Activated naive CD4-positive, alpha-beta T cell (primary cell): ENCODE measurements at places on chromosomes 7 and 10.

GRCh38 chr10:25017154-25017590, 760 bp downstream of the THNSL1 start:
- DNase-seq, result no peak

DNA sequence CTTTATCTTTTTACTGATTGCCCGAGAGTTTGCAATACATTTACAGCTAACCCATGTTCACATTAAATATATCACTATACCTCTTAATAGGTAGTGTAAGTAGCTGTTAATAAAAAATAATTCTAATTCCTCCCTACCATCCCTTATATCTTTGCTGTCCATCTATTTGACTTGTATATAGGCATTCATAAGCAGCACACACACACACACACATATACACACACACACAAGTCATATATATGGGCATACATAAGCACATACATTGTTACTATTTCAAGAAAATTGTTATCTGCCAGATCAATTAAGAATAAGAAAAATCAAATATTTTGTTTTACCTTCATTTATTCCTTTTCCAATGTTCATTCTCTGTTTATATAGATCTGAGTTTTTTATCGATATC, 176.4 kb downstream of the PPP1R3A start:
- no peak for DNase-seq

DNA sequence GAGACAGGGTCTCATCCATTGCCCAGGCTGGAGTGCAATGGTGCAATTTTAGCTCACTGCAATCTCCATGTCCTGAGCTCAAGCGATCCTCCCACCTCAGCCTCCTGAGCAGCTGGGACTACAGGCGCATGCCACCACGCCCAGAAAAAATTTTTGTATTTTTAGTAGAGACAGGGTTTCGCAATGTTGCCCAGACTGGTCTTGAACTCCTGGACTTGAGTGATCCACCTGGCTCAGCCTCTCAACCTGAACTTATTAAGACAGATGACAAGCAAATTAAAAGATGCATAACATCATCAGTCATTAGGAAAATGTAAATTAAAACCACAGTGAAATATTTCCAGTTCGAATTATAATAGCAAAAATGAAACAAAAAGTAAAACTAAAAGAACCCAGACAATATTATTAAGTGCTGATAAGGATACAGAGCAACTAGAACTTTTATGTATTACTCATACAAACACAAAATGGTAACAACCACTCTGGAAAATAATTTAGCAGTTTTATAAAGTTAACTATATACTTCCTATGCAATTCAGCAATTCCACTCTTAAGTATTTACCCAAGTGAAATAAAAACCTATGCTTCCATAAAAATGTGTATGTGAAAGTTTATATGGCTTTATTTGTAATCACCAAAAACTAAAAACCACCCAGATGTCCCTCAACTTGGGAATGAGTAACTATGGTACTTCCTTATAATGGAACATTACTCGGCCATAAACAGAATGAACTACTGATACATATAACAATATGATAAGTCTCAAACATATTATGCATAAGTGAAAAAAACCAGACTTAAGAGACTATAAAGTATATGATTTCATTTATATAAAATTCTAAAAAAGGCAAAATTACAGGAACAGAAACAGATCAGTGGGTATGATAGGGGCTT, 15.3 kb downstream of the ZFAND4 start:
- no peak for DNase-seq

- DNase-seq, result no peak
Observed at GRCh38 chr7:30974605-30975255, 11.0 kb downstream of the GHRHR start.

DNA sequence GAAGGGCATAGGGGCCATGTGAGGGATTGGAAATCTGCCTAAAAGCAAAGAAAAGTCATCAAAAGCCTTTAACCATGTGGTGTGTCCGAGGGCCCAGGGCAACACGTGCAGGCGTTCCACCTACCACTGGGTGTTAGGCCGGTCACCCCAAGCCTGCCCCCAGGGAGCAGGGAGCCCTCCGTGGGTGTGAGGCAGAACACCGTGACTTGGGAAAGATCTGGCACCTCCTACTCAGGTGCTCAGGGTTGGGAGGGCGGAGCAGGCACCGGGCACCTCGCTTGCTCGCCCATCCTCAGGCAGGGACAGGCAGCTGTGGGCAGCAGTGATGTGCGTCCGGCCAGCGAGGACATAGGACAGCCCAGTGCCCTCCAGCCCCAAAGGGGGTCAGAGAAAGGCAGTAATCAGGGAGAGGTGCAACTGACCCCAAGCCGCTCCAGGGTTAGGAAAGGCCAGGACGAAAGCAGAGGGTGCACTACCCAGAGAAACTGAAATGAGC, 80.7 kb upstream of the CHST15 start:
- DNase-seq, result no peak

DNA sequence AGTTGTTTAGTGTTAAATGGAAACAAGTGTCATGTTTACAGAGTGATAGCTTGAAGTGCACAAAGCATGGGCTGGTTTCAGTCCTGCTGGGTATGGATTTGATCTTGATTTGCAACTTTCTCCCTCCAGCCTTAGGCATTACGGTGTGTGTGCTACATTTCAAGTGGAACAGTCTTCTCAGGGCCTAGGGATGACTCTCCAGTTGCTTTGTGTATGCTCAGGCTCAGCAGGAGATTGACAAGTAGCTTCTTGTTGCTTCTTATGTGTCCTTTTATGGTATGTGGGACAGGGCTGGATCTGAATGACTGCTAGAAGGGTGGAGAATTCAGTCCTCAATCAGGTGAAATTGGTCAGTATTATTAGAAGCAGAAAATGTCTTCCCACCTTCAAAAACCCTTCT, 51.3 kb upstream of the PLEKHA1 start:
- DNase-seq, result no peak

DNA sequence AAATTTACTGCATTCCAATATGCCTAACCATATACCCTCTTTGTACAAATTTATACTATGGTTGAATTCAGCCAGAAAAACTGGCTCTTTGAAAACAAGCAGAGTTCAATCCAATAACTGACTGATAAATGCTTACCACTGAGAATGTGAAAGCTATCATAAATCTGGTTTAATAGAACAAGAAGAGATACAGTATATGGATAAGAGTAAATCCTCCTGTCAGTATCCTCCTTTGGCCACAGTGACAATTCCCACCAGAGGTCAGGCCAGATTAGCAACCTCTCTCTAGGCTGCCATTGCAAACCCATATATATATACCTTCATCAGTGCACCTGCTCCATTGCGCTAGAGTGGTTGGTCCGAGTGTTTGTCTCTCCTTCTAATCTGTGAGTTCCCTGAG, 647.2 kb downstream of the GRM8 start:
- no peak for DNase-seq

DNA sequence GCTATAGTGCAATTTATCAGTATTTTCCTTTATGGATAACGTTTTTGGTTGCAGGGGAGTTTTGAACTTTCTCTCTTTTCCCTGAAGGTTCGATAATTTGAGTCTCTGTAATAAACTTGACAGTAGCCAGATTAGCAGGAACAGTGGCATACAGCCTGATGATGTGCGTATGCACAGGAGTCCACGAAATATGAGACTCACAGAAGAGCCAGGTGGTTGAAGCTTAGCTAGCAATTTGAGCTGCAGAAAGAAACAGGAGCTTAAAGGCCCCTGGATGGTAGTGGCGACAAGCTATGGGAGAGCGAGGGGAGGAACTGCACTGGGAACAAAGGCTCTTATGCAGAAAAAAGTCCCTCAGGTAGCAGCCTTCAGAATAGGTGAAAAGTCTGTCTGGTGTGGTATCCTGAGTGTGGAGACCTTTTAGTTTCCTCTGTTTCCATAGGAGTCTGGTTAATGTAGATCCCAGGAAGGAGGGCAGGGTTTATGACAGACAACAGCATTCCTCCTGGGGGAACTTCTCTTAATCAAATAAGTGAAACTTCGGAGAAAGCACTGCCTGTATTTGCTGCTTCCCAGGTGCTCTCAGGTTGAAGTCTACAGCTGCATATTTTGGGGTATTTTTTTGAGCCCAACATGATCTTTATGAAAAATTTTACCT, 32.7 kb downstream of the FANK1 start:
- DNase-seq, result no peak

DNA sequence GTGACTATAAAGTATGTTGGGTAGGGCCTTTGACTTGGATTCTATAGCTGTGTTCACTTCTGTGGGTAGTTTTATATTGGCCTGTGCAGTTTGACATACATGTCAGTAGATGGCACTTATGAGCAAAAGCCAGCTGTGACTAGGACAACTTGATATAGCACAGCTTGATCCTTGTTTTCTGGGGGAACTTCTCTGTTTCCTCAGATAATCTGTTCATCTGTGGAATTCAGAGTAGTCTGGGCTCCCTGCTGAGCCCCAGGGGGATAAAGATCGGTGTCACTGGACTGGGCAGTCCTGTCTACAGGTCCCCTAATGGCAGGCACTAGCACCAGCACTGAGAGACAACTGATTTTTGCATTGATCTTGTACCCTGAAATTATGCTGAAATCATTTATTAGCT, 25.4 kb downstream of the CYP2C9 start:
- no peak for DNase-seq
